ENCODE measurements at places on chromosomes 3 and 15.

DNA sequence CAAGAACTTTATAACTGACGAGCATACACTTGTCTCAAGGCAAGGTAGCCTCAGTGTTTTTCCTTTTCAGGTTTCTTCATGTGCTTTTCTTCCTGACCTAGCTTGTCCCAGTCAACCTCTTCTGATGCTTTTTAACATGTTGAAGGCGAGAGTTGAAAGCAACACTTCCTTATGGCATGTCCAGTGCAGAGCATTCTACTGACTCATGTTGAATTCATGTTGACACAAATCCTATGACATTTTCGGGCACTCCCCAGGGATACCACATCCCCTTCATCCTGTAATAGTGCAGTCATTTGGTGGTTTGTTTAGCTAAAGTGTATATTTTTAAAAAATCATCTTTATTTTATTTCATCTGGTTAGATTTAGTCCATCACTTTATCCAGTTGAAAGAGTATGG, 75.9 kb upstream of the CBLB start:
- no peak for DNase-seq

GRCh38 chr3:147304756-147305155, 101.6 kb downstream of the ZIC4 start:
- DNase-seq, result no peak

DNA sequence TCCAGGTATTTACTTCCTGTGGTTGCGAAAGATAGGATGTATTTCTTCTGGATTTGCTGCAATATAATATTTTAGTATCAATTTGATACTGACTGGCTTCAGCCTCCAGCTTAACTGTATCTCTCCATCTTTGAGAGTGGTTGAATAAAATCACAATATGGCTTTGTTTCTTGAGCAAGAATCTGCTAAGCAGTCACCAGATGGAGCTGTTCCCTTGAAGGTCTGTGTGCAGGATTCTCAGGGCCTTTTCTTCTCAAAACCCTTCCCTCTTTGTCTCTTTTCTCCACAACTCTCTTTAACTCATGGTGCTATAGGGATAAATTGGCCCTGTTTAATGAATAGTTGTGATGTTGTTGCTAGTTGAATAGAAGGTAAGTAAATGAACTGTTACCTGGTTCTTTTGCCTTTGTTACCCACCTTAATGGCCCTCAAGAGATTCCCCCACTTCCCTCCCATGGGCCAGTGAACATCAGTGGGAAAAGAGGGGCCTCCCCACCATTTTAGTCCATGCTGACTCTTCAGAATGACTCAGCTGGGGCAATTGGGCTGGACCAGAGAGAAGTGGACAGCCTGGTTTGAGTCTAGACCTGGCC, 34.8 kb upstream of the RAB6B start:
- no peak for DNase-seq

DNA sequence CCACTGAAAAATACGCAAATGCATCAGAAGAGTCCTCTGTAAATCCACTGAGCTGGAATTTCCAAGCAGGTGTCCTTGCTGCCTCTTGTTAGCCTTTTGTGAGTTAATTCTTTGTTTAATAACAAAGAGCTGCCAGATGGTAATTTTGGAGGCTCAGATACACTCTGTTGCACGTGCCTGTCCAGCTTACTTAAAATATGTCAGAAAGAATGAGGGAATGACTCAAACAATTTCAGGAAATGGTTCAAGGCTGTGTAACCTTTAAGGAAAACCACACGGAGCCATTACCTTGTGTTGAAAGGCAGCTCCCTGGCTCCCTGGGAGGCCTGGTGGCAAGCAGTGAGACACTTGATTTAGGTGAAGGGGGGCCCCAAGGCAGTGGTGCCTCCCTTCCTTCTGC, 302.2 kb upstream of the CTDSPL start:
- no peak for DNase-seq

- no peak for DNase-seq
These were observed 13.9 kb downstream of the CSRNP1 start for GRCh38 chr3:39139442-39139841.

GRCh38 chr3:169410430-169410829, 253.1 kb downstream of the MECOM start:
- DNase-seq, result no peak

DNA sequence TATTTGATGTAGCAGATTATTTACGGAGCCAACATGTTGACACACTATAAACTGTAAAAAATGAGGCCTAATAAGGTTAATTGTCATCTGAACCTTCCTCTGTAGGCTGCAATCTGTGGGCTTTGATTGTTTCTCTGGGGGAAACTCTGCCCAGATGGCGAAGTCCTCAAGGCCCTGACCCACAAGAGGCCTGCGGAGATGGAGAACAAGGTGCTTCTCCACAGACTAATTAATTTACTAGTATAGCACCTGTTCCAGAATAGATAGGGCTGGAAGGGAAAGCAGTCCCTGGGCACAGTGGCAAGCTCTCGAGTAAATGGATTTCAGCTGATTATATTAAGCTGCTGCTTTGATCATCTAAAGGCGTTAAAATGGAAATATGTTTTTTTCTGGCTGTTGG, 338.8 kb upstream of the DNAJC19 start:
- no peak for DNase-seq

- no peak for DNase-seq
These were observed 60.5 kb downstream of the THBS1 start for GRCh38 chr15:39641191-39641889.

DNA sequence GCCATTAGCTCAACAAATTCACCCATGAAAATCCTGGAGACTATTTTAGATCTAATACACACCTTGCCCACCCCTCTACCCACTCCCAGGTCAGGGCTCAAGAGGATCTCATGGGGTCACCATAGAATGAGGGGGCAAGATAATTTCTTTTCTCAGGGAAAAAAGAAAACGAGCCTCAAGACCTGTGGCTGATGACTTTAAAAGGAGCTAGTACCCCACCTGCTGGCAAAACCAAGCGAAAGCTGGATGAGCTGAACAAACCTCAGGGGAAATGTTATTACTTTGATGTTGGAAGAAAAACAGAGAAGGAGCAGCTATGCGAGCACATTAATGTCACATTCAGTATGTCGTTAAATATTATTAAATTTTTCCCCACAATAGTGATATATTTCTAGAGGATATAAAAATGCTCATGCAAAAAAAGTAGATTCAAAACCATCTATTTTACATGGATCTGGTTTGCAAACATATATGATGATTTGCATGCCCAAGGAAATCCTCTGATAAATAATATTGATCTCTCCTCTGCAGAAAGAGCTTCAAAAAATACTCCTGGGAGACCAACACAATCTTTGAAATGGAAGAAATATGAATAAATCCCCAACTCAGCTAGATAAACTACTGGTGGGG, 37.7 kb downstream of the PLD1 start:
- no peak for DNase-seq

DNA sequence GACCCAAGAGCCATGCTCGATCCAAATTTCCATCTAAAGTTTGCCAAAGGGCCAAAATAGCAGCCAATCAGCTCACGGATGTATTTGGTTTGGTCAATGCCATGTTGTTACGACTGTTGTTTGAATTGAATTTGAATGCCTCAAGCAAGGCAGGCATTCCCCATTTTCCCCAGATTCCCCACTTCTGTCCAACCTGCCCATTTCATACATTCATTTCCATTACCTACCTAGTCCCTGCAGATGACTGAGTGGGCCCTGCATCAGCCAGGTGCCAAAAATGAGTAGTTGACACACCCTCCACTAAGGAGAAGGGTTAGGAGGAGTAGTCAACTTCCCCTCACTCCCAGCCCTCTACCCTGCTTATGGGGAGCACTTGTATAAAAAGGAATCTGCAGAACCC, 51.7 kb downstream of the ANXA2 start:
- no peak for DNase-seq

DNA sequence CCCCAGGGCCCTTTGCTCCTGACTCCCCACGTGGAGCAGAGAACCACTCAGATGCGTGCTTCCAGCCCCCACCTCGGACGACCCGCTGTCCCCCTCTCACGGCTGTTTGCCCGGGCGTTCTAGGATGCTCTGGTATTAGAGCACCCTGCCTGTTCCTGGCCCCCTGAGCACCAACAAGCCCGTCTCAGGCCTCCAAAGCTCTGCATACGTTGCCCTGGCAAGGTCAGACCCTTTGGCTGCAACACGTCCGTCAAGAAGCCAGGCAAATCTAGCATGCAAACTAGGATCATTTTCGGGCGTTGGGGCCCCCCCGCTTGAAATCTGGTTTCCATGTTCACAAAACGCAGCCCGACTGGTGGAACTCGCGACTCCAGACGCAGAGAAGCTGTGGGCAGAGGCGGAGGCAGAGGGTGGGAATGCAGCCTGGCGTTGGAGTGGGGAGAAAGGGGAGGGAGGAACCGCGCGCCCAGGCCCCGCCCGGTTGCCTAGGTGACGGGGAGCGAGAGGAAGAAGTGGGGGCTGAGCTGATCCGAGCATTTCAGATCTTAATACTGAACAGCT, 86.2 kb upstream of the PIAS1 start:
- no peak for DNase-seq

DNA sequence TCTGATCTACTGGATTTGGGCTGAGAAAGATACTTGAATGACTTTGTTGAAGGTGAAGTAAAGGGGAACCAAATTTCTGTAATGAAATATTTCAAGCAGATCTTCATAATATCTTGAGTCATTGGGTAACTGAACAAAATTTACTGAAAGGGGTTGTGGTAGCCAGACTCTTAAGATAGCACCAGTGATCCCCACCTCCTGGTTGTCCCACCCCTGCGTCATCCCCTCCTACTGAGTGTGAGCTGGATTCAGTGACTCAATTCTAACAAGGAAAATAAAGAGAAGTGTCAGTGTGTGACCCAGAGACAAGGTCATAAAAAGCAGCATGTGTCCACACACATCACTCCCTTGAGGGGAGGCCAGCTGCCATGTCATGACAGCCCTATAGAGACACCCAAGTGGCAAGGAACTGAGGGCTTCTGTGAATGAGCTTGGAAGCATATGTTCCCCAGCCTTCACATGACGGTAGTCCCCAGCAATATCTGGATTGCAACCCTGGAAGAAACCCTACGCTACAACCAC, 107.1 kb downstream of the MECOM start:
- no peak for DNase-seq

DNA sequence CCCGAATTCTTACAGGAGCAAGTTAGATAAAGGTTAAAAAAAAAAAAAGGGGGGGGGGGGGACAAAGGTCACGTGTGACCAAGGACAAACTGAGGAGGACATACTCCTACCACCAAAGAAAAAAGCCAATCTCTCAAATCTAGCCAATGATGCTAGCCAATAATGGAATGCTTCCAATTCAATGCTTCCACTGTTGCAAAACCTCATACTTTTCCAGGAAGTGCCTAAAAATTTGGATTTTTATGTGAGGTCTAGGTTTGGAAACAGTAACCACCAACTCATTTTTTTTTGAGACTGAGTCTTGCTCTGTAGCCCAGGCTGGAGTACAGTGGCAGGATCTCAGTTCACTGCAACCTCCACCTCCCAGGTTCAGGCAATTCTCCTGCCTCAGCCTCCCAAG, 11.4 kb downstream of the MSL2 start:
- DNase-seq, result no peak

GRCh38 chr15:95394186-95395067, 936.1 kb upstream of the NR2F2 start:
- DNase-seq, result no peak

DNA sequence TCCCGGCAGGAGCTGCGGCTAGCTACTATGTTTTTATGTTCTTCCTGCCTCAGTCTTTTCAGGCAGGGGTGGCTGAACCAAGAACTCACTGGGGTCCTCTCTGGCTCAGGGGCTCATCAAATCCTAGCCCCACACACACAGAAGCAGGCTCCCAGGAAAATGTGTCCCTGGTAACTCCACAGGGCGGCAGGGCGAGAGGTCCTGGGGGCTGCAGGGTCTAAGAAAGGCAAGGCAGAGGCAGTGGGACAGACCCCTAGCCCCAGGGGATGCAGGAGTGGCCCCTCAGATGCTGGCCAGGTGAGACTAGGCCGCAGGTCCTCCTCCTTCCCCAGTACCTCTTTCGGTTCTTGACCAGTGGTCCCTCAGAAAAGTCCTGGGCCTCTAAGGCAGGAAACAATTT, 48.9 kb downstream of the PTH1R start:
- DNase-seq, result no peak

DNA sequence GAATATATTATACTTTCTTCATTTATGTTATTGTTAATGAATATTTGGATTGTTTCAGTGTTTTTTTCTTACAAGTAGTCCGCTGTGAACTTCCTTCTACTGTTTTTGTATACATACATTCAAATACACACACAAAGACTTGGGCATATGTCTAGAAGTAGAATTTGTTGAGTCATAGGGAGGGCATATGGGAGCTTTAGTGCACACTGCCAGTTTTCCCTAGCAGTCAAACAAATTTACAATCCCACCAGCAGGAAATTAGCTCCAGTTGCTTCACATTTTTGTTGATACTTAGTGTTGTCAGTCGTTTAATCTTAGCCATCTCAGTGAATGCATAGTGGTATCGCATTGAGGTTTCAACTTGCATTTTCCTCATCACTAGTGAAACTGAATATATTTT, 492.3 kb downstream of the DIPK2A start:
- DNase-seq, result no peak

DNA sequence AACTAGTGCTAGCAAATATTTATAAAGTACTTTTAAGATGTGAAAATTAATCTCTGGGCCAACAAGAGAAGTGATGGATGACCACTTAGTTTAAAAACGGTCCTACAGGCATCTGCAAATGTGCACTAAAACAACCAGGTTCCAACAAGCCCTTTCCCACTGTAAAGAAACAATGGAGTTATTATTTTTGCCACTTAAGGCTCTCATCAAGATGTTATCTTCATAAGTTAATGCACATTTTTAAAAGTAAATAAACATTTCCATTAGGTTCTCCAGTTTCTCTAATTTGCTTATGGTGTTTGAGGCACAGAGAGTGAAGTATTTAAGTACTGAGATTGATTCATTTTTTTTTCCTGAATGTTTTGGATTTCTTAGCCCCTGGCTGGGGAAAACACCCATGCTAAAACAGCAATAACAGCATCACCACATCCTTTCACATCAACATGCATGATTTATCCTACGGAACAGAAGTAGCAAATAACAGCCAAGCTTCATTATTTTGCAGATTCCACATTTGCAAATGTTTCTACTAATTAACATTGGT, 20.8 kb downstream of the ABI3BP start:
- DNase-seq, result no peak

DNA sequence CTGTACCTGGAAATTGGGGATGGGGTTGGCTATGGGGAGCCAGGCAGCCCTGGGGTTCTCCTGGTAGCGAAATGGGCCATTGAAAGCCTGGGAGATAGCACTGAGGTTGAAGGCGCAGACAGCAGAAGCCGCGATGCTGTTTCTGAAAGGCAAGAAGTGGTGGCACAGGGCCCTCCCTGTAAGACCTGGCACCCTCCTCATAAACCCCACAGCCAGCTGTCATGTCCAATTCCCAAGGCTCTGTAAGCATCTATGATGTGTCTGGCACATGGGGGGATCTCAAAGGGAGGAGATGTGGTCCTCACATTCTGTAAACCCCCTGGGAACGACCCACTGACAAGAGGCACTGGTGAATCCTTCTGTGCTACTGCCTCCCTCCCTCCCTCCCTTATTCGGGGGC, 104.0 kb downstream of the SEMA5B start:
- no peak for DNase-seq

- no peak for DNase-seq
These were observed 58.8 kb upstream of the SLC7A14 start for GRCh38 chr3:170644711-170645110.
